ENCODE measurements at places on chromosomes 12 and 14.

DNA sequence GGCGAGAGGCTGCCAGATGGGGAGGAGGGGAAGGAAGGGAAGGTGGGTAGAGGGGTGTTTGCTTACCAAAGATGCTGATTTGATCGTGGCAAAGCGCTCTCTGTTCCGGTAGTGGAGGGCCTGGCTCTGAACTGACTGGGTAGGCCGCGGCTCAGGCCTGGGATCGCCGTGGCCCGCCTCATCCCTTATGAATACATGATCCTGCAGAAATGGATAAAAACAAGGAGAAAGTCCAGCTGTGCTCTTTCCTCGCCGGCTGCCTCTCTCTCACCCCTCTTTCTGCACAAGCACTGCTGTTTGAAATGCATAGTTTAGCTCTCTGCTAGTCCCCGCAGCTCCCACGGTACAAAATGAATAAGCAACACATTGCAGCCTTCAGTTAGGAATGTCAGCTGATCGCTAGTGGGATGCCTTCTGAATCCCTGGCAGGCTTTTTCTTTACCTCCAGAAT, 53.8 kb downstream of the PEBP1 start:
- DNase-seq = peak; percentile 83

DNA sequence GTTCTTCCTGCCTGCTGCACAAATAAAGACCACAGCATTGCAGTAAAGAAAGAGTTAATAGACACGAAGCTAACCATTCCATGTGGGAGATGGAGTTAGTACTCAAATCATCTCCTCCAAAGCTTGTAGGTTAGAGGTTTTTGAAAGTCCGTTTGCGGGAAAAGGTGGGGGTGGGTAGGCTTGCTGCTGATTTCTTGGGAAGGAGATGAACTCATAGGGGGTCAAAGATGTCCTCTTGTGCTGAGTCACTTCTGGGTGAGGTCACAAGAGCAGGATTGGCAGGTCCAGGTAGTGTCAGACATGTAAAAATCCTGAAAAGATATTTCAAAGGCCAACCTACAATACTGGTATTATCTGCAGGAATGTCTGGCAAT, 66.4 kb downstream of the PTHLH start:
- DNase-seq = no peak

DNA sequence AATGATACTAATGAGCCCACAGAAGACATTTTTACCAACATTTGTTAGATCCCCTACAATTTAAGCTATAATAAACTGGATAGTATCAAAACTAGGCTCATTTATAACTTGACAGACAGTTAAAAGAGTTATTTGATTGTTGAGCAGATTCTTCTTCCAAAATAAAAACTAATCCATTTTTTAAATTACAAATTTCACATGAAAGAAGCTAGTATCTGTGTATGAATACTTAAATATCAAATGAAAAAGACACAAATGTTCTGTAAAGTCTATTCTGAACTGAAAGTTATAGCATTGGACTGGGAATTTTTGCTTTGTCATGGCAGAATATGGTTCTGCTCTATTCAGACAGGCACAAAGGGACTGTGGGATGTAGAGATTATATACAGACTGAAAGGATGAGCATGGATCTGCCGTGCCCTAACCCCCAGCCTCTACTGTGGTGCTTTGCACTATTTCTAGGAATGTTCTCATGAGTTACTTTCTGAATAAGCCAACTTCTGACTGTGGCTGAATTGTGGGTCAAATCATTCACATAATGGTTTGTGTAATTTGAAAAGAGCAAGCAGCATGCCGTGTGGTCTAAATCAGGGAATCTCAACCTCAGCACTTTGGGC, 352.7 kb downstream of the KCNH5 start:
- DNase-seq = peak; percentile 49

GRCh38 chr14:26738571-26738970, 140.7 kb upstream of the NOVA1 start:
- no peak for DNase-seq

GRCh38 chr14:55954108-55954507, 164.1 kb upstream of the PELI2 start:
- DNase-seq = no peak

- no peak for DNase-seq
Measured at GRCh38 chr12:132061197-132061596, 82.9 kb downstream of the DDX51 start.

DNA sequence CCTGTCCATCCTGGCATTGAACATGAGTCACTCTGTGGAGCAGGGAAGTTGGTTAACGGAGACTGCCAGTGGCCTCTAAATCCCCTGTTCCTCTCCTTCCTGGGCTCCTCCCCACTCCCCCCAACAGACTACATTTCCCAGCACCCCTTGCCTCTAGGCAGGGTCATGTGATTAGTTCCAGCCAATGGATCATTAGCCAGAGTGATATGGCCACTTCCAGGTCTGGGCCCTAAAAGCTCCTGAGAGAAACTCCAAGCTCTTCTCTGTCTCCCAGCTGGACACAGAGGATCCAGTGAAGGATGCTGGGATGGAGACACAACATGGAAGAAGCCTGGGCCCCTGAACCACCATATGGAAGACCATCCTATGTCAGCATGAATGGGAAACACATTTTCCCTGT, 54.4 kb upstream of the RFLNA start:
- DNase-seq = peak; percentile 44

DNA sequence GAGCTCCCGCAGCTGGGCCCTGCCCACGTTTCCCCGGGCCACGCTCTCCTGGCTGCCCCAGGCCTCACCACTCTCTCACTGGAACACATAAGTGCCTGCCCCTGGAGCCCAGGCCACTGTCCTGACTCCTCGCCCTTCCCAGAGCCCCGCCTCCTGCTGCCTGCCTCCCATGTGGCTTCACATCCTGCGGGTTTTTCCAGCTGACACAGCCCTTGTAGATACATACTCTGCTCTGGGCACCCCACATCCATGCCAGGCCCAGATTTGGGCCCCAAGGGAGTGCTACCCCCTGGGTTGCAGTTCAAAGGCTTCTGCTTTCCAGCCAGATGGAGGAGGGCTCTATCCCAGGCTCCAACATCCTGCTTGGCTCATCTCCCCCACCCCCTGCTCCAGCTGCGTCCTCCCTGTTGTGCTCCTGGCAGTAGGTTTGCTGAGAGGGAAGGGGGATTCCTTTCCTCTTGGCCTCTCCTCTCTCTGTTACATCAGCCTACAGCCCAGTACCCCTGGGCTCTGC, 60.1 kb downstream of the TSPAN9 start:
- peak; percentile 61 for DNase-seq

DNA sequence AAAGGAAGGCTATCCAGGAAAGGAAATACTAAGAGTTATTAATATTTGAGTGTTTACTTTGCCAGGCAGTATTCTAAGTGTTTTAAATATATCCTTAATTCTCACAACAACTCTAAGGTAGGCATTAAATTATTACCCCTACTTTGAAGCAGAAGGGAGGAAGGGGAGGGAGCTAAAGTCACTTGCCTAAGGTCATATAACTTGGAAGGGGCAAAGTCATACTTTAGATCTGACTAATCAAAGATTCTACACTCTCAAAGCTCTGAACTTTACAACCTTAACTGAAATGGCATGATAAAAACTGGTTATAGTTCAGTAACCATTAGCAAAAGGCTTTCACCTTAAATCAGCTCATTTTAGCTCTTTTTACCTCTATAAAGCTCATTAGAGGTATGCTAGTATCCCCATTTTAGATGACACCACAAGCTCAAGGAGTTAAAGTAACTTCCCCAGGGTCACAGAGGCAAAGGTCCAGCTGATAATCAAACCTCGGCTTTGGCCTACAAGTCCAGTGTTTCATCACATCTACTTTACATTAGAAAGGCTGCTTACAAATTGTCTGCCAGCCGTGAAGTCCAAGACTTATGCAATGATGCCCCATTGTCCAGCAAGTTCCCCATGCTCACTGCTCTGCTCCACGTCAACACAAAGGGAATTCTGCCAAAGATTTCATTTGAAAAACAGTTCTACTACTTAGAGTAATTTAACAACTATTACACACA, 223.9 kb downstream of the MED13L start:
- peak; percentile 93 for DNase-seq

GRCh38 chr14:105090493-105091053, 25.3 kb upstream of the GPR132 start:
- DNase-seq = peak; percentile 79

GRCh38 chr12:111886662-111887545, 44.9 kb downstream of the MAPKAPK5 start:
- no peak for DNase-seq

GRCh38 chr12:107844312-107844921, 69.9 kb downstream of the ASCL4 start:
- DNase-seq = no peak
